Upper lobe of right lung (tissue), 1 donor: ENCODE measurements at places on chromosomes 4 and X.
A peak's percentile ranks its signal among the peaks of the same experiment; 100 is the strongest.

- no peak overlapping the region for H3K4me3 ChIP-seq
- H3K27me3 ChIP-seq: no peaks in the 10 kb centered on the region
- H3K36me3 ChIP-seq: peaks cover 8% of the 10 kb centered on the region
These were observed 17.4 kb downstream of the DGKQ start for GRCh38 chr4:955931-956381.

- no peaks in the 10 kb centered on the region for H3K27me3 ChIP-seq
- no peak for DNase-seq
- H3K27ac ChIP-seq: no peak overlapping the region
- H3K4me3 ChIP-seq: no peak overlapping the region
These were observed 60.4 kb downstream of the CAMK2D start for GRCh38 chr4:113701169-113701568.

- no peaks in the 10 kb centered on the region for H3K36me3 ChIP-seq
- no peaks in the 10 kb centered on the region for H3K4me1 ChIP-seq
- DNase-seq: no peak
- no peaks in the 10 kb centered on the region for H3K27me3 ChIP-seq
These were observed 47.7 kb upstream of the FAT4 start for GRCh38 chr4:125266901-125267604.

DNA sequence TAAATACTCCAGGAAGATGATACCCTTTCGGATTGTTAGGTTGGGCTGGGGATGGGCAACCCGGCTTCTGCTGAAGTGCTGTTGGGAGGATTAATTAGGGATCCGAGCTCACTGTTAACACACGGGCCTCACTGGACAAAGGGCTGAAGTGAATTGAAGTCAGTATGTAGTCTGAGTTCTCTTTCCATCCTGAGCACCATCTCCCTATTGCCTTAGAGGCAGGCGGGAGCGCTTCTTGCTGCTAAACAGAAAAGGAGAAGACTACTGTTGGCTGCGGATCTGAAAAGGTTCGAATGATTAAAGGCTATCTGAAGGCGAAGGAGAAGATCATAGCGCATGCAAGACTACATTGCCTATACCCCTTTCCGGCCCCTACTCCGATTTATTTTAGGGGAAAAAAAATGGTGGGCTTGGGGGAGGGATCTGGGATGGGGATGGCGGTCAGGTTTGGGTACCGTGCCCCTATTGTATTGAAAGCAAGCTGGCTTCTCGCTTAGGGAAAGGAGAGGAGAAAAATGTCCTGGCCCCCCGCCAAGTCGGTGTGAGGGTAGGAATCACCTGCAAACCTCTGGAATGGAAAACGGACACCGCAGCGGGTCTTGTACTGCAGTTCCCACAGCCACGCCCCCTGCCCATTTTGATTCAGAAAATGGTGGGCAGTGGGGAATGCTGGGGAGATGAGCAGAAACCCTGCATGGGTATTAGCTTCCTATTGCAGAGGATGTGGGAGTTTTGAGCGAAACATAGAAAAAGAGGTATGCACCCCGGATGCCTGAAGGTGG lies 22.3 kb downstream of the MORF4L2 start:
- H3K27me3 ChIP-seq: no peaks in the 10 kb centered on the region
- no peak overlapping the region for H3K4me3 ChIP-seq
- no peak for DNase-seq

DNA sequence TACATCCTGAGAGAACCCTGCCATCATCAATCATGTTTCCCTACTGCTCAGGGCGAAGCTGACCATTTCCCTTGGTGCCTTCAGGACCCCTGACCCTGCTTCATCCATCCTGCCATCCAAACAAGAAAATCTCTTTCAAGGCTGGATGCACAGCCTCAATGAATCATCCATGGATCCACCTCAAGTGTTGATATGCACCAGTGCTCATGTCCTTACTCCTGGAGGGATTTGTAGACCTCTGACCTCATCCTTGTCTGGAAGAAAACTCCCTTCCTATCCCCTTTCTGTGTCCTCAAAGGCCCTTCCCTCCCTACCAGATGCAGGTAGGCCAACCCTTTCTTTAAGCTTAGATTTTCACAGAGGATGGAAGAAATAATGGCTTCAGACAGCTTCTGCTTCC lies 24.6 kb downstream of the BEX3 start:
- H3K27me3 ChIP-seq: no peaks in the 10 kb centered on the region
- no peak overlapping the region for H3K4me3 ChIP-seq
- DNase-seq: no peak
- H3K4me1 ChIP-seq: no peaks in the 10 kb centered on the region
- no peak overlapping the region for H3K27ac ChIP-seq

DNA sequence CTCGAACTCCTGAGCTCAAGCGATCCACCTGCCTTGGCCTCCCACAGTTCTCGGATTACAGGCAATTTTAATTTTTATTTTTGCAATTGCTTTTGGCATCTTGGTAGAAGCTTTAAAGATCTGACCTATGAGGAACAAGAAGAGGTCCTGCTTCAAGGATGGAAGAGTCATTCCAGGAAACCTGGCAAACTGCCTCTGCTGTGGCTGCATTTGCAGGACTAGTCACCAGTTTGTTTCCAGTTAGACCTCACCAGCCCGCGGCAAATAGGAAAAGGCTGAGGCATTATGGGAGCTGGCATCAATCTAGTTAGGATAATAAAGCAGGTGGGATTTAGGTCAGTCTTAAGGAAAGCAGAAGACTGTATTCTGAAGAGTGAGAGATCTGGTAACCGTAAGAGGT lies 51.9 kb upstream of the LAS1L start:
- no peak overlapping the region for H3K27ac ChIP-seq
- H3K4me3 ChIP-seq: no peak overlapping the region
- H3K36me3 ChIP-seq: no peaks in the 10 kb centered on the region
- no peak for DNase-seq
- no peaks in the 10 kb centered on the region for H3K4me1 ChIP-seq

GRCh38 chrX:109742722-109743121 lies 9.7 kb upstream of the ACSL4 start:
- H3K4me3 ChIP-seq: no peak overlapping the region
- H3K27ac ChIP-seq: no peak overlapping the region
- H3K36me3 ChIP-seq: no peaks in the 10 kb centered on the region
- no peaks in the 10 kb centered on the region for H3K4me1 ChIP-seq
- H3K27me3 ChIP-seq: no peaks in the 10 kb centered on the region

GRCh38 chrX:11480626-11481025 lies 185.1 kb downstream of the ARHGAP6 start:
- DNase-seq: no peak
- no peaks in the 10 kb centered on the region for H3K27me3 ChIP-seq
- H3K27ac ChIP-seq: no peak overlapping the region
- H3K4me1 ChIP-seq: no peaks in the 10 kb centered on the region
- no peak overlapping the region for H3K4me3 ChIP-seq

DNA sequence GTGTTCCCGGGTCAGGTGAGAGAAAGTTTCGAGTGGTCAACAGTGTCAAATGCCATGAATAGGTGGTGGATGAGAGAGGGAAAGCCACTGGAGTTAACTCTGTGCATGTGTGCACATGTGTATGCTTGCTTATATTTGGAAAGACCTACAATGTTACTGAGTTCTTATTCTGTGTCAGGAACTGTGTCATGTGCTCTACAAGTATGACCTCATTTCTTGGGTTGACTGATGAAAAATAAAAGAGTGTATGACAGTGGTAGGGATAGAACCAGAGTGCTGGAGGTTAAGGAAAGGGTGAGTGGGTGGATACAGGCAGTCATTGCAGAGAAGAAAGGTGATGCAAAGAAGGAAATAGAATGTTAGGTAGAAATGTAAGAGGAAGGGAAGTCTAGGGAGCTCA lies 22.1 kb upstream of the DGKK start:
- no peaks in the 10 kb centered on the region for H3K36me3 ChIP-seq
- H3K27me3 ChIP-seq: no peaks in the 10 kb centered on the region
- DNase-seq: no peak
- H3K27ac ChIP-seq: no peak overlapping the region
- no peaks in the 10 kb centered on the region for H3K4me1 ChIP-seq

DNA sequence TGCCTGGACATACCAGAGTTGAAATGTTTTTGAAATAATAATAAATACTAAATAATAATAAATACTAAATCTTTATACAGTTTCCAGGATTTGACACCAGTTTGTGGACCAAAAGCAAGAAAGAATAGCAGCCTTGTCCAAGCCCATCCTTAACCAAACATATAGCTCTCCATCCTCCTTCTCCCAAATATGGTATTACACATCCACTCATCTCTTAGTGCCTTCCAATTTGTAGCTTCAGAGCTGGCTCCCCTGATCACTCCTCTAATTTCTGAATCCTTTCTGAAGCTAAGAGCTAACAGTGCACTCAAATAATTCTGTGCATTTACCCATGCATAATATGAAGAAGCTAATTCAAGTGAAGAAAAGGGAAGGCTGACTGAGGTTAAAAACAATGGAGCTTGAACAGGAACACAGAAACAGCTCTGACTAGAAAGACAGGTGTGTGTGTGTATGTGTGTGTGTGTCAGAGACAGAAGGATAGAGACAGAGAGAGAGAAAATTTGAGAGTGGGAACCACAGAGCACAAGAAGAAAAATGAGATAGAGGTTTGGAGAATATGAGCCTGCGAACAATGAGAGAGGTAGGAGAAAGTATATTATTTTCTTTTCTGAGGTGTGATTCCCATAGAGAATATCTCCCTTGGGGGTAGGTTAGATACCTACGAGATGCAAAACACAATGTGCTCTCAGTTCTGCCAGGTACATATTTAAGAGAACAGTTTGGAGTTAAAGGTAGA lies 123.5 kb downstream of the CAMK2D start:
- H3K36me3 ChIP-seq: no peaks in the 10 kb centered on the region
- no peak overlapping the region for H3K27ac ChIP-seq
- no peak for DNase-seq
- no peak overlapping the region for H3K4me3 ChIP-seq
- no peaks in the 10 kb centered on the region for H3K27me3 ChIP-seq

DNA sequence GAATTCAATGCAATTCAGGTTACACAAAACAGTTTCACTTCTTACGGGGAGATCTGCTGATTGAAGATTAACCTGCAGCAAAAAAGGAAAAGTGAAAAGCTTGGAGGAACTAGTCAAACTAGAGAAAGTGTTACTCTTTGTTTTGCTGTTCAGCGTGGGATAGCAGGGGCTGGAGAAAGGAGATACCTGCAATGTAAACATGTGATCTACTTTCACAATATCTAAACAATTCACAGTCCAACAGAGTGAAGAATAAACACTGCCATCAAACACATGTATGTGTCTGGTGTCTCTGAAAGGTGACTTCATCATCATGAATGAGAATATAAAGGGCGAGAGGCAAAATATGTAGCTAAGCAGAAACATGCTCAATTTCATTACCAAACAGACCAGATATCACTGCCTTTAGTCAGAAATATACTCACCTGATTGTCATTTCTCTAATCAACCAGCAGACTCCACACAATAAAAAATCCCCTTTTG lies 26.4 kb downstream of the NIPAL1 start:
- DNase-seq: no peak
- peaks cover 10% of the 10 kb centered on the region for H3K27me3 ChIP-seq
- no peak overlapping the region for H3K27ac ChIP-seq
- peaks cover 4% of the 10 kb centered on the region for H3K4me1 ChIP-seq
- no peaks in the 10 kb centered on the region for H3K36me3 ChIP-seq

- no peaks in the 10 kb centered on the region for H3K27me3 ChIP-seq
- no peaks in the 10 kb centered on the region for H3K36me3 ChIP-seq
- peak overlapping the region; percentile 53 for H3K4me3 ChIP-seq
- no peak overlapping the region for H3K27ac ChIP-seq
- no peak for DNase-seq
These were observed 613 bp downstream of the GLRB start for GRCh38 chr4:157076578-157076947.

DNA sequence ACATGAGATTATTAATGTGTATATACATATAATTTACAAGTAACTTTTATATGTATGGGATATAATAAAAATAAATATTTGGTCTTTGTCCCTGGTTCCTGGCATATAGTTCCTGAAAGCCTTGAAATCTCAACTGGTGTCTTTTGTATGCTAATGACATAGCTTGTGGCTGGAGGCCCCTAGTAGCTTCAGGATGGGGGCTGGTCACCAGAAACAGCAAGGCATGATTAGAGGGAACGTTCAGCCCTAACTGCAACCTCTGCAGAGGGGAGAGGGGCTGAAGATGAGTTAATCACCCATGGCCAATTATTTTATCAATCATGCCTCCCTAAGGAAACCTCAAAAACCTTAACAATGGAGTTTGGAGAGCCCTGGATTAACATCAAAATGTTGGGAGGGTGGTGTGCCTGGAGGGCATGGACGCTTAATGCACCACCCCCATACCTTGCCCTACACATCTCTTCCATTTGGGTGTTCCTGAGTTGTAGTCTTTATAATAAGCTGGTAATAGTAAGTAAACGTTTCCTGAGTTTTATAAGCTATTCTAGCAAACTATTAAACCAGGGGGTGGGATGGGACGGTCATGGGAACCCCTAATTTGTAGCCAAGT lies 21.3 kb downstream of the PIN4 start:
- no peak overlapping the region for H3K4me3 ChIP-seq
- H3K27me3 ChIP-seq: no peaks in the 10 kb centered on the region
- DNase-seq: no peak
- H3K4me1 ChIP-seq: no peaks in the 10 kb centered on the region

GRCh38 chr4:148312956-148313490 lies 129.2 kb downstream of the NR3C2 start:
- no peak for DNase-seq
- no peaks in the 10 kb centered on the region for H3K27me3 ChIP-seq
- H3K4me3 ChIP-seq: no peak overlapping the region
- no peak overlapping the region for H3K27ac ChIP-seq

GRCh38 chrX:133981924-133982323 lies 3.5 kb downstream of the GPC3 start:
- no peaks in the 10 kb centered on the region for H3K4me1 ChIP-seq
- H3K36me3 ChIP-seq: no peaks in the 10 kb centered on the region
- DNase-seq: no peak

DNA sequence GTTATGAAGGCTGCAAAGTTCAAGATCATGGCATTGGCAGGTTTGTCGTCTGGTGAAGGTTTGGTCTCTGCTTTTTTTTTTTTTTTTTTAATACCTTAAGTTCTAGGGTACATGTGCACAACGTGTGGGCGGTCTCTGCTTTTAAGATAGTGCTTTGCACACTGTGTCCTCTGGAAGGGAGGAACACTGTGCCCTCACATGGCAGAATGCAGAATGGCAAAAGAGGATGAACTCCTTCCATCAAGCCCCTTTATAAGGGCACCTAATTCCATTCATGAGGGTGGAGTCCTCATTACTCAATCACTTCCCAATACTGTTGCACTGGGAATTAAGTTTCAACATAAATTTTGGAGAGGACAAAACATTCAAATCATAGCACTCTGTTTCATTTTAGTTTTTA lies 101.4 kb downstream of the GLRA2 start:
- H3K27ac ChIP-seq: no peak overlapping the region
- no peaks in the 10 kb centered on the region for H3K27me3 ChIP-seq
- H3K36me3 ChIP-seq: no peaks in the 10 kb centered on the region
- no peaks in the 10 kb centered on the region for H3K4me1 ChIP-seq
- DNase-seq: no peak
- no peak overlapping the region for H3K4me3 ChIP-seq

- H3K27me3 ChIP-seq: no peaks in the 10 kb centered on the region
- no peak overlapping the region for H3K27ac ChIP-seq
- H3K36me3 ChIP-seq: no peaks in the 10 kb centered on the region
- DNase-seq: no peak
These were observed 29.3 kb upstream of the TLR3 start for GRCh38 chr4:186039697-186040096.
